ENCODE measurements at places on chromosomes 6 and 20.

DNA sequence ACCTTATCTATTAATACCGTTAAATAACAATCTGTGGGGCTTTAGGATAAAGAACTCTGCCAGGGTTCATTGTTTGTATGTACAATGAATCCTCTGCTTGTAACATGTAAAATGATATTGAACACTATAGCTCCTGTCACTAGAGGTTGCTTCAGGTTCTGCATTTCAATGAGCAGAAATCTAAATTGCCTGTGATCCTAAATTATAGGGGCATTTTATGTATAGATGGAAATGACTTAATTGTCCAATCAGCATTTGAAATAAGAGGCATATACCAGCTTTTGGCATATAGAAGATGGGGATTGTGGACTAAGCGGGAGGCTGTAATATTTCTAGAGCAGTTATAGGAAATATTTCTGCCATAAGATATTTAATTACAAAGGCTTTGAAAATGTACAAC lies 2.0 kb downstream of the NCOA3 start:
- no peak for DNase-seq

- DNase-seq, result no peak
These were observed 2.9 kb downstream of the SALL4 start for GRCh38 chr20:51799401-51799860.

GRCh38 chr6:92777146-92777740 lies 642.1 kb downstream of the EPHA7 start:
- DNase-seq, result no peak

- no peak for DNase-seq
These were observed 255.8 kb downstream of the QKI start for GRCh38 chr6:163670336-163670735.
